ENCODE measurements at places on chromosomes 2 and 18. TPM values are rescaled to one million over a fixed set of nuclear protein-coding genes. Genes with fewer than 3 reads are reported as not detected.

DNA sequence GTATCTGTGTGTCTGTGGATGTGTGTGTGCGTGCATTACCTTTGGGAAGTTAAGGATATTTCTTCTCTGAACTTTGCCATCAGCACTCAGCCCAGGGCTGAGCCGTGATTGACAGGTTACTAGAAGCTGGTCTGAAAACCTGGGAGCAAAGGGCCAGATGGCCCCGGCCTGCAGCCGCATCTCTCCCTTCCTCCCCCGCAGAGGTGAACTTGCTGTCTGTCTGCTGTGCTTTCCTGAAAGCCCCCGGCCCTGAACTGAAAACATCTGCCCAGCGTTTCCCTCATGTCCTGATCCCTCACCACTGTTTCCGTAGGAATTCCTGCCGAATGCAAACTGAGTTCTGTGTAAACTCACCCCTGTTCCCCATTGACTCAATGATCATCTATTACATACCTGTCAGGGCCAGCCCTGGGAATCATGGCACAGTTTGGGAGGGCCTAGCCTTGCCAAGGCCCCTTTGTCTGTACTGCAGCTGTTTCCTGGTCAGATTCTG lies 45.8 kb downstream of the MYCN start:
- DNase-seq: no peak

- DNase-seq: no peak
These were observed 192.0 kb downstream of the CDH7 start for GRCh38 chr18:65942854-65943253.

DNA sequence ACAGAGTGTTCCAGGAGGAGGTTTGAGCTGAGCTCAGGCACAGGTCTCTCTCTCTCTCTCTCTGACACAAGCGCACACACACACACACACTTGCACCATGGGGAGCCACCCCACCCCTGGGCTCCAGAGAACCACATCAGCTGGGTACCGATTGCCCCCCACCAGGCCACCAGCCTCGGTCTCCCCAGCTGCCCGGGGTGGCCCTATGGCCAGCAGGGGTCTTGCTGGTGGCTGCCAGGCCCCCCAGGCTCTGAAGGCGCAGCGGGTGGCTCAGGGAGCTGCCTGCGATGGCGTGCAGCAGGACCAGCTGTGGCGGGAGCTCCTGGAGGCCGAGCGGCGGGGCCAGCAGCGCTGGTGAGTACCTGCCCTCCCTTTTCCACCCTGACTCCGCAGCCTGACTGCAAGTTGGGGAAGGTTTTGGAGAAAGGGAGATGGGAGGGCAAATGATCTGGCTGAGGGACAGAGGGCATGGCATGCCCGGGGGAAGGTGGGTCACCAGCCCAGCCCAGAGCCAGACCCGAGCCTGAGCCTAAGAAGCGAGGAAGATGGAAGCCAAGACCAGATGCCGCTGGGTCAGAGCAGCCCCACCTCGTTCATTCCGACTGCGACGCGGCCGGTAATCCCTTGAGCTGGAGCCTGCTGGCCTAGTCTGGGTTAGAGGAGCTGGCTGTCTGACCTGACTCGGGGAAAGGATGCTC lies 21.9 kb upstream of the SLC66A3 start:
- DNase-seq: no peak

GRCh38 chr2:8966123-8966908 lies 37.2 kb downstream of the MBOAT2 start:
- DNase-seq: no peak

DNA sequence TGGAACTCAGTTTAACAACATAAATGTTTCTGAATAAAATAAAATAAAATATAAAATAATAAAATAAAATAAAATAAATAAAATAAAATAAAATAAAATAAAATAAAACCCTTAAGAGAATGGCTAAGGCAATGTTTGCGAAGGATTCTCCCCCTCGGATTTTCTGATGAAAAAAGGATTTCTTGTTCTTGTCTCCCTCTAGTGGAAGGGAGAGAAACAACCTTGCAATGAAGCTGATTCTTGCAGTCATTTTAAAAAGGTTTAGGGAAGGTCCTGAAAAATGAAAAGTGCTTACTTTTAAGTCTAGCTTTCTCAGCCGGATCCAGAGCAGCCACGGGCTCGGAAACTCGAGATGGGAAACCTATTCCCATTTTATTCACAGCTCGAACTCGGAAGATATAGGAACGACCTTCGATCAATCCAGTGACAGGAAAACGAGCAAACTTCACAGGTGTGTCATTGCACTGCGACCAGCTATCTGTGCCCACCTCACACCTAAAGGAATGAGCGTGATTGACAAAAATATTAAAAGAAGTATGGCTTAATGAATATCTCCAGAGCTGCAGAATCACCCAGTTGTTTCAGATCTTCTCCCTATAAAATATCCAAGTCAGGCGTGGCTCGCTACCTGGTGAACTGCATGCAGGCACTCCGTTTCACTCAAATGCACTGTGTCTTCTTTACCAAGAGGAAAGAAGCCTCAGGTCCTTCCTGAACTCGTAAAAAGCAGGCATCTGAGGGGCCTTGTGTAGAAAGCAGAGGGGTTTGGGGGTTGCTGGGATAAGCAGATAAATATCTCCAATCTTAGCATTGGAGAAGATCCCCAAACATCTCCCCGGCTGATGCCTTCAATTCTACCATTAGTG lies 68.1 kb downstream of the MYOM1 start:
- DNase-seq: no peak

- DNase-seq: no peak
These were observed 109.4 kb upstream of the LYPD6 start for GRCh38 chr2:149221002-149221401.

AQP12B gene
- total RNA-seq: not detected

- no peak for DNase-seq
These were observed 4.0 kb upstream of the BCL11A start for GRCh38 chr2:60557486-60557864.

GRCh38 chr2:147843864-147844696 lies 749 bp upstream of the ACVR2A start:
- peak; percentile 86 for DNase-seq

DNA sequence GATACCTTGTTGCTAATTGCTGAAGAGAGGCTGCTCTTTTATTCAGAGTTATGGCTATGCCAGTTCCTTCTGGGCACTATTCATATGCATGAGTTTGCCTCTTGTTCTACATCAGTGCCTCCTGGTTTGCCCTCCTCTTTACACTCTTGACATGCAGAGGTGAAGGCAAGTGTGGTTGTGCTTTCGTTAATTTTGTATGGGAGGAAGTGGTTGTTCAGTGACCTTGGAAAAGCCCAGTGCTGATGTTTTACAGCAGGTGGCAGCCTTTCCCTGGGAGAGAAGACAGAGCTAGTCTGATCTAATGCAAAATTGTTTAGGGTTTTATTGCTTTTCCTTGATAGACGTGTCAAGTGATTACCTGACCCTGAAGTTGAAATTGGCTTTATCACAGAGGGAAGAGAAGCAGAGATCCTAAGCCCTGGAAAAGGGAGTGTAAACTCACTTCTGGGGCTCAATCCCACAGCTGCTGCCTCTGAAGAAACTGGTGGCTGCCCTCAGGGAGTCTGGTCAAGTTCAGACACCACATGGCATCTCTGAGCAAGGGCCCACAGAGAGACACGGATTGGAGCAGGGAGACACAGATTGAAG lies 30.5 kb upstream of the VPS54 start:
- DNase-seq: peak; percentile 56

VIT gene
- total RNA-seq: not detected

DNA sequence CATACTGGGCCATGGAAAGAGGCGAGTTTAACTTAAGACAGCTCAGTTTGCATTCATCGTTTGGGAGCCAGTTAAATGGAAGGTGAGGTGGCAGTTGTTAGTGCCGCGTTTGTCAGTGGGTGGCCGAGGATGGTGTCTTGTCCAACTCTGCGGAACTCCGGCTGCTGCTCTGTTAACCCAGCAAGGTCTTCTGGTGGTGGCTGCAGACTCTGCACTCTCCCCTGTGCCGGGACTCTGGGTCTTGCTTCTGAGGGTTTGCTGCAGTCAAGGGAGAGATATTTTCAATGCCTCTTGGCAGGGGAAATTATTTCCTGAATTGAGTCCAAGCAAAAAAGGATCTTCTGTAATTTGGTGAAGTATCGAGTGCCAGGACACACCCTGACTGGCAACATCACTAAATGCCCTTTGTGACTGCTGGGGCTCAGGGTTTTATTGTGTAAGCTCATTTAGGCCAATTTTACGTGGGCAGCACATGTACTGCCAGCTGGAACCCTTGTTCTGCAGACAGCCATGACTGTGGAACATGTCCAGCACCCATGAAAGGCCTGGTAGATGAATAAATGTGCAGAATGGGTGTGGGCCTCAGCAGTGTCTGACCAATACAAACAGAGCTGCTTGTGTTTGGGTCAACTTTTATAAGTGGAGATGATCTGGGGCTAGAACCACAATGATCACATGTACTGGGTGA lies 58.1 kb downstream of the IL1R2 start:
- no peak for DNase-seq

DNA sequence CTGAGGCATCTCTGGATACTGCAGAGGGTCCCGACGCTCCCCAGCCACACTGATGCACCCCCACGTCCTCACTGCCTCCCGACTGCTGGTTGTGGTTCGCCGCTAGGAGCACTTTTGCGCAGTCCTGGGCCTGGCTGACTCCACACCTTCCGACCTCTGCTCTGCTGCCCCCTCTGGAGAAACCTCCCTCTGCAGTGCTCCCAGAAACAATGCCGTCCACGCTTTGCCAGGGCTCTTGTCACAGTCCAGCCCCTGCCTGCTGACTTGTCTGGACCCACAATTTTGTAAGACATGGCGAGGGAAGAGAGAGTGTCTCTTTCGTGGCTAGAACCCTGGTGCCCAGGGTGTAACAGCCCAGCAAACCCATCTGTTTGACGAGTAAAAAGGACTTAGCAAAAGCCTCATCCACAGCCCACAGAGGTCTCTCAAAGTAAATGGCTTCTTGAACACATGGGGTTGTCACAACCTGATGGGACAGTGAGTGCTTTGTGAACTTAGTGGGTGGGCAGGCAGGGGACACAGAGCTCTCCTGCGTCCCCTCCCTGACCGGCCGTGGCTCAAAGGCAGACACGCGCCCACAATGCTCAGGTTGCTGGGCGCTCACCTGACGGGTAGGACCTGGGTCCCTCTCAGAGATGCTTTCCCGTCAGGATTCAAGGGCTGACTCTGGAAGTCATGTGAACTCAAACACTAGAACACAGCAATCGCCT lies 4.0 kb downstream of the COPS9 start:
- no peak for DNase-seq

MC2R gene
- total RNA-seq: not detected

- DNase-seq: peak; percentile 27
These were observed 24.7 kb upstream of the TOGARAM2 start for GRCh38 chr2:28956415-28956826.

DNA sequence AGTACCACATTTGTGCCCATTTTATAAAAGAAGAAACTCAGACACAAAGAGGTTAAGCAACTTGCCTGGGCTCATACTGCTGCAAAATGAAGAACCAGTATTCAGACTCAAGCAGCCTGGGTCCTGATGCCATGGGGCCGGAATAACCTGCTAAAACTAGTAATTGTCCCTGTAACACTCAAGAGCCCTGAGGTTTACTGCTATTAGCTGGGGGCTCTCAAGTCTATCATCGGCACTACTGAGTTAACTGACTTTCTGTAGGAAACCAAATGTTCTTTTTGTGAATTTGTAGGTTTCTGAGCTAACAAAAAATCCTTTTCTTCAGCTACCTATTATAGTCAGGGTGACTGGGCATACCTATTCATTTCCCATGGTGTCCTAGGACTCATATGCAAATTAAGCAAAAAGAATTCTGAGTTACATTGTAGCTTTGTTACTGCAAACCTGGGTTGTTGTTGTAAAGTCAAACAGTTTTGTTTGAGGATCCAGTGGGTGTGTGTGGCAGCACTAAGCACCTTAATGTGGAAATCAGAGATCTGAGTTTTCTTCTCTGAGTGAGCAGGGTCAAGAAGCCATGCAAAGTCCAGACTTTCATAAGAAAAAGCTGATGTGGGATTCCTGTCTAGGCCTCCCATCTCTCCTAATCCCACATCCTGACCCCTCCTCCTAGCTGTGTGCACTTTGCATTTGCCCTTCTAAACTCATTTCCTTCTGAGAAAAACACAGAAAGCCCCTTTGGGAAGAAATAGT lies 72.4 kb upstream of the TNP1 start:
- no peak for DNase-seq

CYTIP gene
- 308 TPM for total RNA-seq

Measured in naive thymus-derived CD8-positive, alpha-beta T cell (primary cell).